ENCODE measurements at places on chromosomes 2 and 18. TPM values are rescaled to one million over a fixed set of nuclear protein-coding genes. Genes with fewer than 3 reads are reported as not detected.

Gene TMEM150A
- 24.3 TPM for total RNA-seq

Gene RGPD8
- total RNA-seq = 11.9 TPM

Gene STARD7
- 157 TPM for total RNA-seq

Gene FOXD4L1
- 0.34 TPM for total RNA-seq

Gene RIT2
- 0.39 TPM for total RNA-seq

Gene AQP12A
- not detected for total RNA-seq

Gene NAT8
- total RNA-seq = not detected

Gene SLC19A3
- total RNA-seq = not detected

Gene TMEM17
- total RNA-seq = 3.3 TPM

Gene ADRA2B
- total RNA-seq = 12.9 TPM

Gene GCA
- 29.2 TPM for total RNA-seq

Gene MDH1
- total RNA-seq = 263 TPM

Gene EMILIN2
- total RNA-seq = 6.5 TPM

All from adrenal gland (tissue), 19 donors.